ENCODE measurements at places on chromosomes 5 and 9.

DNA sequence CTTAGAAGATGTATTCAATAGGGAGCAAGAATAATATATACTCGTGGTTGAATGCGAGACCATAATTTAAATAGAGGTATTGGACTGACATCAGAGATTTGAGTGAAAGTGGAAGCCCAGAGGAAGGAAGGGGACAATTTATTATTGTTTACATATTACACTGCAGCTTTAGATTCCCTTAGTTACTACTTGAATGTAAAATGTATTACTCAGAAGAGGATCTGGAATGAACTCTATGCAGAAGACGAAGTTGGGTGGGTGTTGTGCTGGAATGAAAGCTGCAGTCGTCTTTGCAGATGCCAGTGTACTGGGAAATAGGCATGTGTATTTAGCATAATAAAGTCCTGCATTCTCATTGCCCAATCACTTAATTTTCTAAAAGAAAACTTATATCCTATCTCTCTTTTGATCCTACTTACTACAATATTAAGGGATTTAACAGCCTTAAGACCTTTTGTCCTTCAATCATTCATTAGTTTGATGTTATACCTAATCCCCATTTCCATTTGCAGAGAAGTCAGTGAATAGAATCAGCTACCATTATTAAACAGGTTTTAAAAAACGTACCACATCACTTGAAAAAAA is 570.7 kb upstream of the WWC1 start:
- DNase-seq = peak; percentile 56

- no peak for DNase-seq
These were observed 281.1 kb downstream of the PSAT1 start for GRCh38 chr9:78578072-78578471.

GRCh38 chr9:127126971-127127370 is 4.5 kb upstream of the ANGPTL2 start:
- DNase-seq = no peak

GRCh38 chr9:32571969-32572899 is 725 bp downstream of the NDUFB6 start:
- DNase-seq = peak; percentile 81

GRCh38 chr5:71821029-71821428 is 102.0 kb downstream of the CARTPT start:
- DNase-seq = no peak

GRCh38 chr5:131324303-131324702 is 60.5 kb downstream of the CDC42SE2 start:
- no peak for DNase-seq

GRCh38 chr5:115557667-115558387 is 13.3 kb upstream of the FEM1C start:
- DNase-seq = no peak

DNA sequence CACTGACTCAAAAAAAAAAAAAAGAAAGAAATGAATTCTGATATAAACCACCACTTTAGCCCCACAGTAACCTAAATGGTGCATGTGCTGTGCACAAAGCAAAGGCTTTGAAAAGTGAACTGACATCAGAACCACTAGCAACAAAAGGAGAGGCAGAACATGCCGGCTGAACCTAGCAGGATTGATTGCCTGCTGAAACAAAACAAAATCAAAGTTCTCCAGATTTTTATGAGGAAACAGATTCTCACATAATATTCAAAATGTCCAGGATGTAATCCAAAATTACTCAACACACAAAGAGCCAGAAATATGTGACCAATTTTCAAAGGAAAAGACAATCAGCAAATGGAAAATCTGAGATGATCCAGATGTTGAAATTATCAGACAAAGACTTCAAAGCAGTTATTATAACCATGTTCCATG is 37.9 kb downstream of the UBTD2 start:
- DNase-seq = peak; percentile 22

DNA sequence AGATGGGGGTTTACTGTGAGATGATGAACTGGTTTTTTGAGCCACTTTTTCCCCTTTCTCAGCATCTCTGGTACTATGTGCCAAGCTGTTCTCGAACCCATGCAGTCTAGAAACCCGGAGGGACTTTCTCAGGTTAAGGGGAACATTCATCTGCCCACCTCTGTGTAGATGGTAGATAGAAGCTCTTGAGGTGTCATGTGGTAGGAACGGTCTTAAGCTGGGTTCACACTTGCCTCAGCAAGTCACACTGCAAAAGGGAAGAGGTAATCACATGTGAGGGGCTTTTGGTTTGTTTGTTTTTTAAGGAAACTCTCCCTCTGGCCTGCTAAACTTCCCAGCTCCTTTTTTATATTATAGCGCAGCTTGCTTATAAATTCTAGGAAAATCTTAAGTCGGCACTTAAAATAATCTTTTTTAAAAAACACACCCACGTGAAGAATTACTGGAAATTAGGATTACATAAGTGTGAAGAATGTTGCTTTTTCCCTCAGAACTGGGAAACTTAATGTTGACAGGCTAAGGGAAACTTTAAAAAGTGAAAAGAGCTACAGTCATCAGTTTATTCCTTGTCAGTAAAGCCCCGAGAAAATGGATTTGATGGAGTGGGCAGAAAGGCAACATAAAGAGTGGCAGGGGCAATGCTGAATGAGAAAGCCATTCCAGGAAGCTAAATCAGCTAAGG is 430.3 kb downstream of the ARHGEF28 start:
- no peak for DNase-seq

DNA sequence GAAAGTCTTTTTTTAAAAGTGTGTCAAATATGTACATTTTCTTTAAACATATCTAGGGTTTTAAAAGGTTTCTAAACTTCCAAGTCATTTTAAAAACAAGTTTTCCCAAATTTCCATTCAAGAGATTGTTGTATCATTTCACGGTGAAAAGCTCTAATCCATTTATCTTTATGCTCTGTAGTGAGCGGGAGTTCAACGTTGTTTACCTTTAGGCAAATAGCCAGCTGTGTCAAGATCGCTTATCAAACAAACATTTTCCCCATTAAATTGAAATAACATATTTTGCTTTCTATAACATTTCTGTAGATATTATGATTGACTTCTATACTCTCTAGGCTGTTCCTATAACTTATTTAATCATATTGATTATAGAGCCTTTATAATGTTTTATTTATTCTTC is 75.1 kb downstream of the CTSL start:
- DNase-seq = no peak

DNA sequence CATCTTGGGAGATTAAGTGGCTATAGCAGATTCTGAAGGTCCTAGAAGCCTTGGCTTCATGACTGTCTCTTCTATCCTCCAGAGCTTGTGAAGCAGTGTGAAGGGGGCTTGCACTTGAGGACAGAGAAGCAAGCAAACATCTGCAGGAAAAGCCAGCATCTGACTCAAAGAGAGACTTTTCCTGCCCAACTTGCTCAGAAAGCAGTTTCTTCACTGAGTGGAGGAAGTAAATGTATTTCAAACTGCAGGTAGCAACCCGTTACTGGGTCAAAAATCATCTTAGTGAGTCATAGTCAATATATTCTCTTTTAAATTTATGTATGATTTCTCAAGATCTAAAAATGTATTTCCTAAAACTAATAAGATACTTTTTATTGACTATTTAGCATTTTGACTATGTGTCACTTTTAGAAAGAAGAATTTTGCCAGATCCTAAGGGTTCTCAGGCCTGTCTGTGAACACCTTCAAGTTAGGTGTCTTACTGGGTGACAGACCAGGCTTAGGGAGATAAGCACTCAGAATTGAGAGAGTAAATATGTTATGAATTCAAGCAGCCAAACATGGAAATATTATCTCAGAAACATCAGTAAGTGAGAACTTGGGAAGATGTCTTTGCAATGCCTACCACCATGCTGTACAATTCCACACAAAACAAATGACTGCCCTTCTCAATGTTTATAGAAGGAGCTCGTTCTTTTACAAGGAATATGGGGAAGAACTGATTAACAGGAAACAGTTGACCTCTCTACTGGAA is 72.6 kb upstream of the DMAC1 start:
- DNase-seq = no peak

GRCh38 chr5:117327511-117327910 is 752.9 kb upstream of the SEMA6A start:
- no peak for DNase-seq

- peak; percentile 40 for DNase-seq
These were observed 40.1 kb downstream of the SLC1A1 start for GRCh38 chr9:4530375-4530774.

DNA sequence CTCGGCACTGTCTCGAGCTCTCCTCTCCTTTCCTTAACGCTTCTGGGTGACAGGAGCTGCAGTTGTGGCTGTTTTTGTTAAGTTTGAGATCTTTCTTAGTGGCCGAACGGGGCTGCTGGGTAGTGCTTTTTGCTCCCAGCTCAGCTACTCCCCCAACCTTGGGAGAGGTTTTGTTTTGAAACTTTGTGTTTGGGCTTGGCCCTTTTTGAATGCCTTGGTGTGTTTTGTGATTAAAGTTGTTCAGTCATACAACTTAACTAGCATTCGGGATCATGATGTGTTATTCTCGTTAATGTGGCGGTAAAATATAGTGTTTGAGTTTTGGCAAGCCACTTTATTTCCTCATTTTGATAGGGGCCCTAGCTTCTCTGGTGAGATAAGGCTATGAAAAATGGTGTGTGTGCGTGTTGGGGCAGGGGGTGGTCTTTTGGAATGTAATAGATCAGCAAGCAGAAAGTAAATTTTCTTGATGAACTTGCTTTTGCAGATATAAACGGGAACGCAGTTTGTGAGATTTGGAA is 1.1 kb downstream of the KDM3B start:
- no peak for DNase-seq

DNA sequence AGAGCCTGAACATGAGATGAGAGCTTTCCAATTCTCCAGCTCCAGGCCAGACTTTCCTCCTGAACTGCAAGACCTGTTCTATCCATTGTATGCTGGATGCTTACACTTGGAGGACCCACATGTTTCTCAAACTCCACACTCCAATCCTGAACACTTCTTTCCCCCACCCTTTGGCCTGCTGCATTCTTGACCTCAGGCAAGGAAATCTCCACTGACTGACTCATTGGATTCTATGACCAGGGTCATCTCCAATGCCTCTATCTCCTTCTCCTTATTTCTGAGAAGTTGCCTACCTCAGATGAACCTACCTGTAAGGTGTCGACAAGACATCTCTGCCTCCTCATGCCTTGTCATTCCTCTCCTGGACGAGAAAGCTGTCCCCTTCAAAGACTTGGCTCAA is 153.6 kb downstream of the CRB2 start:
- DNase-seq = no peak

DNA sequence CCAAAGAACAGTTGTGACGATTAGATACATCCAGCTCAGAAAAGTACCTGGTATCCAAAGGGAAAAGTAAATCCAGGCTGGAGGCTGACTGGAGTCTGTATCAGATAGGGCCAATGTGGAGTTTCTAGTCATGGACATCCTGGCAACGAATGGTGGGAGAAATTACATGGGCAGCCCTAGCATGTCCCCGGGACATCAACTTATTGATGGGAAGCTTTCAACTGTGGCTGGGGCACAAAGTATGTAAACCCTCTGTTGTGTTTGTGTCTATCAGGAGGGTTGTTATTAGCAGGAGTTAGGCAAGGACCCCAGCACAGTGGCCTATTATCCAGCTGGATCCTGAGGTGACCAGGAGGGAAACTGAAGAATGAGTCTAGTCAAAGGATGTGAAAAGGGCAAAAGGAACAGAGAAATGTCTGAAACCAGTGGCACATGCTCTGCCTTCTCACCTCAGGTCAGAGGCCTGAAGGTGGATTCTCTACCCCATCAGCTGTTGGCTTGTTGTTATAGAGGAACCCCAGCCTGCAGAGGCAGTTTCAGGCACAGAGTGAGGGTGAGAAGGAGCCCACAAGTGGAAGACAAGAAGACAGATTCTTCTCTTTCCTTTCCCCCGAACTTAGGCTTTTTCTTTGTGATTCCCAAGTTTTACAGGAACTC is 19.9 kb downstream of the IFNW1 start:
- no peak for DNase-seq

DNA sequence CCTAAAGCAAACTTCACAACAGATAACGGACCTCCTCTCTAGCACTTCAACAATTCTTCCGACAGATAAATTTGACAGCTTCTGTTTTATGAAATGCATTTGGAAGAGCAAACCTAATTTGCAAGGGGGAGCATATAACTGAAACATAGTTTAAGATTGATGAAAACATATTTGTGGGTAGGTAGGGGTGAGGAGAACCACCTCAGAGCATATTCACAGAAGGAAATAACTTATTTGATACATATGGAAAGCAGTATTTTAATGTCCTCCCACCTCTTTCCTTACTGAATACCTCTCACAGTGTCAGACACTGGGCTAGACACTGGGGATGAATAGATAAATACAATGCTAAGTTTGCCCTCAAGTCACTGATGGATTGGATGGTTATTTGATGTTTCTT is 384.8 kb downstream of the MAT2B start:
- no peak for DNase-seq

DNA sequence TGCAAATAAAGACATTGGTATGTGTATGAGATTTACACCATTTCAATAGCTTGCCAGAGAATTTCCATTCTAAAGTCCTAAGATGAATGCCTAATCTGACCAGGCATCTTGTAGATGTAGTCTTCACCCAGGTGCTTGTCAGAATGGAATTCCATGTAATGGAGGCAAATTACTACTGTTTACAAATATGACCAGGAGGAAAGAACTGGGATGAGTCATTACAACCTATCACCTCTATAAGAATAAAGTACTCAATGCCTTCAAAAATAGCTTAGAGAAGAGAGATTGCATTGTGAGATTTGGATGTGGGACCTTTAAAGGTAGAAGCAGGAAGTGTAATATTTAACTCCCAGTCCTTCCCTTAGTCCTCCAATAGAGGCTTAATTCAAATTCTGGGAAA is 507.0 kb upstream of the PTGER4 start:
- DNase-seq = no peak

GRCh38 chr9:35306283-35306682 is 144.5 kb downstream of the UNC13B start:
- DNase-seq = peak; percentile 60

DNA sequence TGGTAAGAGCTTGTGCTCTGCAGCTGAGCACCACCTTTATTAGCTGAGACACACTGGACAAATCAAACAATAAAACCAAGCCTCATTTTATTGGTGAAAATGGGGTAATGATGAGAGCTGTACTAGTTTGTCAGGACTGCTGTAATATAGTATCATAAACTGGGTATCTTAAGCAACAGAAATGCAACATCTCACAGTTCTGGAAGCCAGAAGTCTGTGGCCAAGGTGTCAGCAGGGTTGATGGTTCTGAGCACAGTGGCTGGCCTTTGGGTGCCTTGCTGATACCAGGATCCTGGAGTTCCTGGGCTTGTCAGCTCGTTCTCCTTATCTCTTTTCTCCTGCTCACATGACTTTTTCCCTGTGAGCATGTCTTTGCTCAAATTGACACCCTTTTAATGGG is 513.1 kb downstream of the IRX1 start:
- DNase-seq = no peak

DNA sequence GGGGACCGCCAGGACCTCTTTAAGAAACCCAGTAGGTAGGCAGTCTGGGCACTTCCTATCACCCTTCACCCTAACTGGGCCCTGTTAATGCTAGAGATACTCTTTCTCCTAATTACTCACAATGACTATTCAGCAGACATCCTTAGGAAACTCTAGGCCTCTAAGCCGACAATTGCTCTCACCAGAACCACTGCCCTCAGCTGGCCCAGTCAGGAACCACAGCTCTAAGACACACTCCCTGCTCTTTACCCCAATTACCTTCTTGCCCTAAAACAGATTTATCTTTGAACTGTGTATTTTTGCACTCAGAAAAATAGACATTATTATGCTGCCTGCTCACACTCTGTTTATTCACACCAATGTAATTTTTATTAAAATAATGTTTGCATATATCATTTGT is 432.6 kb upstream of the SLC30A5 start:
- DNase-seq = peak; percentile 54

Data from AG08395 (cell line).